ENCODE measurements at places on chromosomes 1 and 21. TPM values are rescaled to one million over a fixed set of nuclear protein-coding genes. Genes with fewer than 3 reads are reported as not detected.

The AADACL3 gene
- not detected for polyA plus RNA-seq

The HCRTR1 gene
- 0.23 TPM for polyA plus RNA-seq

The SYNC gene
- 51.6 TPM for polyA plus RNA-seq

The TACSTD2 gene
- 1.4 TPM for polyA plus RNA-seq

The TPRG1L gene
- 29.7 TPM for polyA plus RNA-seq

DNA sequence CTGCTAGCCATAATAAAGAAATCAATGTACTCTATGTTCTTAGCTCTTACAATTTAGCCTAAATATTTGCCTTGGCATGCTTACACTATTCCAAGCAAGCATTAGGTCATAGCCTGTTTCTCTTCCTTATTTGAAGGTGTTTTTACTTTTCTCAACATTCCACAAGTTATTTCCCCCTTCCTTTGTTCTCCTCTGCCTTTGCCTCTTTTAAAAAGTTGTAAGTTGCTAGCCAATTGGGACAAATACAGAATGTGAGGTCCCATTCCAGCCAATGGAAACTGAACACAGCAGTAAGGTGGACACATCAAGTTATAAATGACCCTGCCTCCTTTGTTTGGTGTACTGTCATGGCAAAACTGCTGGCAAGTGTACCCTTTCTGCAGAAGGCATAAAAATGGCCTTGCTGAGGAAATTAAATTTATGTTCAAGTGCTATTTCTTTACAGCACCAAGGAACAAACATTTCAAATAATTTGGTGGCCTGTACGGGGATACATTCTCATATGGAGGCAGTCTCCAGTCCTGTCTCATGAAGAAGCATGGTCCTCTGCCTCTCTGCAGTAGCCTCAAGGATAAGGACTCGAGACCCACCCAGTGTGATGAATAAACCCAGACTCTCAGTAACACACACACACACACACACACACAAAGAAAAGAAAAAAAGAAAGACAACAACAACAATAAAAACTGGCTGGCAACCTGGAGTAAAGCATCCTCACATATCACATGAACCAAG is 28.8 kb upstream of the FMO1 start:
- DNase-seq: no peak

GRCh38 chr1:16430606-16431005 is 6.6 kb downstream of the SPATA21 start:
- no peak for DNase-seq

- DNase-seq: peak; percentile 35
Observed at GRCh38 chr1:202998836-202999750, 8.1 kb upstream of the TMEM183A start.

GRCh38 chr1:60978421-60979357 is 103.7 kb upstream of the NFIA start:
- DNase-seq: no peak

DNA sequence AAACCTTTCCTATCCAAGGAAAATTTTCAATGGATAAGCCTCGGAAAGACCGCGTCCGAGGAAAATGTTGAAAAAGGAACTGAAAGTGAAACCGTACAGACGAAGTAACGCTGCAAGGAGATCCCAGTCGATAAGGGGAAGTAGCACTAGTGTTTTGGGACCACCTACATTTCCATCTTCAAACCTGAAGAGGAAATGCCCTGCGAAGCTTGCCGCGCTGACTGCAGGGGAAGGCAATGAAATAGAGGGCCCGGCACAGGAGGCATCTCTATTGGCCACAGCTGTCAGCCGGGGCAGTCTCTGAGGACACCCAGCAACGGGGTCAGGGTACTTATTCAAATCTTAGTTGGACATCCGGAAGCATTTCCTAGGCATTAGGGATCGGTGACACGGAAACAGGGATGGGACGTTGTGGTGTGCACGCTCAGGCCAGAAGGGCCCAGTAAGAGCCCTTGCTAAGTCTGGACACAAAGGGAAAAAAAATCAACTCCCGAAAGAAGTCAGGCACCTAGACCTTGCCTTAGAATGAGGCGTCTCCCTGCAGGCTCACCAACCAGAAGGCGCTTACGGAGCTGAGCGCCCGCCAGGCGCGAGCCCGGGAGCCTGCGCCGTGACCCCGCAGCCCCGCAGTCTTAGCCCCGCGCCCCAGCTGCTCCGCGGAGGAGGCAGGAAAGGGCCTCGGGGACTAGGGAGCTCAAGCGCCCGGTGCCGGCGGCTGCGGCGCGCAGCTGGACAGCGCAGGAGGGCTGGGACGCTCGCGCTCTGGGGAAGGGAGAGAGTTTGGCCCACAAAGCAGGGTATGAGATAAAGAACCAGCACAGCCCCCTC is 655 bp downstream of the USF1 start:
- DNase-seq: peak; percentile 66

DNA sequence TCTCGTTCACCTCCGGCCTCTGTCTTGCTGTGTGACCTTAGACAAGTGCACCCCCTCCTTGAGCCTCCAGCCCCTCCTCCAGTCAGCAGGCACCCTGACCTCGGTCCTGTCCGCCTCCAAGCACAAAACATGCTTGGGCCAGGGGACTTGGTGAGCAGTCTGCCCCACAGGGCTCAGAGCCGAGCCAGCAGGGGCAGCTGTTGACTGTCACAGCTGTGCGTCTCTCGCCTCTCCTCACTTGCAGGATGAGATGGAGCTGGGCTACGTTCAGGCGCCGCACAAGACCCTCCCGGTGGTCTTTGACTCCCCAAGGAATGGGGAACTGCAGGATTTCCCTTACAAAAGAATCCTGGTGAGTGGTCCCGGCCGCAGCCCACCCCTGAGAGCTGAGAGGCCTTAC is 24.2 kb downstream of the PADI3 start:
- no peak for DNase-seq

DNA sequence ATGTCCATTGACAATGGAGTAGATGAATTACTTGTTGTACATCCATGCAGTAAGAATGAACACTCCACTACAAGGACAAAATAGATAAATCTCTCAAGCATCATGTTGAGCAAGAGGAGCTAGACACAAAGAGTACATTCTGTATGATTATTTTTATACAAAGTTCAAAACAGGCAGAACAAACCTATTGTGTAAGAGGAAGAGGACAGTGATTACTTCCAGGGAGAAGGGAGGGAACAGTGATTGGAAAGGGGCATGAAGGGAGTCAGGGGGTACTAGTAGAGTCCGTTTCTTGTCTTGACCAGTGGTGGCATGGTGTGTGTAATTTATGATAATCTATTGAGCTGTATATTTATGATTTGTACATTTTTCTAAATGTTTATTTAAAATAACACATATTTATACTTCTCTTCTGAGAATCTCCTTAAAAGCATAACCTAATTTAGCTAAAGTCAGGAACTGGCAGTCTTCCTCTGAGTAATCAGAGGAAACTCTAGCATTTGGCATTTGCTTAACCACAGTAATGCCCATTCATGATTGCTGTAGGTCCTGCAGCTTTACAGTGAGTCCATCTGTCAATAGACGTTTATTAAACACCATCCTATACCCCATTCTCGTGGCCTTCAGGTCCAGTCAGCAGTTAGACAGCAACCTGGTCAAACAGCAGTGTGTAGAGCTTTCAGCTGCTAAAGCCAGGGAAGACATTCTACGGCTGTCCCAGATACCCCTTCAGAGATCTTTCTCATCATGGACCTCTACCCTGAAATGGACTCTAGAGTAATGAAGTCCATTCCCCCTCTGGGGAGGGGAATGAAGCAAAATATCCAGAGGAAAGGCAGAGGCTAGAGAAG is 114.1 kb upstream of the GALNT2 start:
- no peak for DNase-seq

GRCh38 chr1:114695430-114696058 is at the start of gene AMPD1:
Gene AMPD1 (minus strand): TSS chr1:114695546. CDS start chr1:114695471, 75 bp downstream.
- no peak for DNase-seq

DNA sequence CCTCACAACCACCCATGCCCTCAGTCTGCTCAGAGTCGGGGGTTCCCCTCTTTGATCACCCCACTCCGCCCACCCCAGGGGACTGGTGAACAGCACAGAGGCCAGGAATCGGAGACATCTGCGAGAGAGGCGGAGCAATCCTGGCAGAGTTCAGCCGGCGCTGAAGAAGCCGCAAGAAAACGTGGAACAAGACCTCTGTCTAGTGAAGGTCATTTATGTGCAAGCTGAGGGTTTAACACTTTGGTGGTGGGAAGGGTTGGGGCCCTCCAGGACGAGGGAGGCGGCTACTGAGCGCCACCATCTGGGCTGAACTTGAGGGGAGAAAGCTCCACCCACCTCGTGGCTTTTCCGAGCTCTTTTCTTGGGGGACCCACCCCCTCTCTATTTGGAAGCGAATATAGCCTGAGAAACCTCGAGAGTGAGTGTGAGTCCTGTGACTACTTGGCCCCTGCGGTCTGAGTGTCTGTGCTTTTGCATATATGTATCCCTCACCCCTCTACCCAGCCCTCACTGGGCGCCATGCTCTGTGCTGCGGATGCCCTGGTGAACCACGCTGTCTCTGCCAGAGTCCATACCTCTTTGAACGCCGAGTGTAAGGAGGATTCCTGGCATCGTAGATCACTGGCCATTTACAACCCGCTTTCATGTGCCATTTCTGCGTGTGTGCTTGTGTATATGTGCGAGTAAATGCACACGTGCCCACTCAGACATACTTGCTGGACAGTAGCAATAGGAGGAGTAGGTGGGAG is 1.2 kb upstream of the EPHA10 start:
- DNase-seq: no peak

GRCh38 chr1:18134324-18135046 is 26.9 kb downstream of the IGSF21 start:
- DNase-seq: no peak

GRCh38 chr1:95686217-95686616 is 452.2 kb downstream of the RWDD3 start:
- DNase-seq: no peak

DNA sequence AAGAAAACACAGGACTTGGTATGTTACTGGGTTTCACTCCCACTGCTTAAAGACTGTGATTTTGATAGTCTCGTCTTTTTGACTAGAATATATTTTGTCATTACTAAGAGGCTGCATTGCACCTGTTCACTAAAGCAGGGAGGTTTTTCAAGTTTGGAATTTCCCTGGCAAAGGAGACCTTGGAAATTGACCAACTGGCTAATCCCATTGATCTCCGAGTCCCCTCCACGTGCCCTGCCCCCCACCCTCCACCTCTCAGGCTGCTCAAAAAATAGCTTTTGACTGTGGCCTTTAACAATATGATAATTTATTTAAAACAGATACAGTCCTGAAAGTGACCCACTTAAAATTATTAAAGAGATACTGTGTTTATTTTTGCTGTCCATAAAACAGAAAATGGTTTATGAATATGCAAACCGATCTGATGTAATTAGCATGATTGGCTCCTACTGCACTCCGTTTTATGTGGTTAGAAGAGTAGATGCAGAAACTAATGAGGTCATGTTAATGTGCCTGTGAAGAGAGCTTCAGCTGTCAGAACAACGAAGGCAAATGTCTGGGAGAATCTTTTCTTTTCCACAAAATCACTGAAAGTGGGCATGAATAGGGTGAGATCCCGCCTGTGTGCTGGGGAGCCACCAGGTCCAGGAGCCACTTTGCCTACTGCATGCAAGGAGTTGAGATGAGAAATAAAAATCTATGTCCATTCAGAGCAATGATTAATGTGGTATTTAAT is 361.5 kb downstream of the RRAGC start:
- DNase-seq: no peak

- DNase-seq: no peak
Observed at GRCh38 chr1:29297450-29297849, 61.1 kb downstream of the PTPRU start.

GRCh38 chr1:102099916-102100315 is 103.2 kb upstream of the OLFM3 start:
- no peak for DNase-seq

GRCh38 chr1:24311741-24312140 is 7.4 kb upstream of the GRHL3 start:
- no peak for DNase-seq

DNA sequence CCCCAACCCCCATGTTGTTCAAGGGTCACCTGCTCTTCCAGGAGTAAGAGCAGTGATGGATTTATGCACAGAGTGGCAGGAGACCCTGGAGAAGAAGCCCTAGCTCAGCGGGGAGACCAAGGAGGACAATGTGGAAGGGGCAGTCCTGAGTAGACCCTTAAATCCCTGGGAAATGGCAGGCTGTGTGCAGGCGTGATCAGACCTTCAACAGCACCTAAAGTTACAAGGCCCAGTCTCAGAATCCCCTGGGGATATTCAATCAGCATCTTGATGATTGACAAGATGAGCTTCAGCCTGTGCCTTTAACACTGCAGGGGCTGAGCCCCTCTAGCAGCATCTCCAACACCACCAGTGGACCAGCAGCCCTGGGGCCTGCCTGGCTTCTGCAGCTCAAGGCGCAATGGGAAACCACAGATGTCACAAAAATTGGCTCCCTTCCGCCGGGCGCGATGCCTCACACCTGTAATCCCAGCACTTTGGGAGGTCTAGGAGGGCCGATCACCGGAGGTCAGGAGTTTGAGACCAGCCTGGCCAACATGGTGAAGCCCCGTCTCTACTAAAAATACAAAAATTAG is 60.4 kb downstream of the IRF2BP2 start:
- no peak for DNase-seq

GRCh38 chr1:236149003-236149595 is 6.8 kb downstream of the GPR137B start:
- no peak for DNase-seq

- peak; percentile 16 for DNase-seq
Observed at GRCh38 chr1:36351227-36351977, 28.0 kb upstream of the EVA1B start.

GRCh38 chr1:201137579-201138310 is 10.8 kb upstream of the ASCL5 start:
- DNase-seq: peak; percentile 51
